NCI-H345 (cell line): ENCODE measurements at places on chromosomes 1 and 21.

DNA sequence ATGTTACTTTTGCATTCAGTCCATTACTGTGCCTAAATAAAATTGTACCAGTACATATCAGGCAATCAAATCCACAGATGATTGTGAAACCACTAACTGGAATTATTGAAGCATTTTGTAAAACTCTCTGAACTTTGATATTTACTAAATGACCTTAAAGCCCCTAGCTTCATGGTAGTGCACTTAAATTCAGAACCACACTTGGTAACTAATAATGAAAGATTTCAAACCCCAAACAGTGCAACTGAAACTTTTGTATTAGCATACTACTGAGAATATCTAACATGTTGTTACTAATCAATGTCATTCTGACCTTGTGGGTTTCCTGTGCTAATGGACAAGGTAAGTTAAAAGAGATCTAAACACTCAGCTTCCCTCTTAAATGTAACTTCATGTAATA lies at the start of gene CFHR3:
Gene CFHR3, plus strand, starts transcription at position 238 of the 400 bp plus-strand sequence. Its CDS starts 47 bp downstream, at position 285.
- DNase-seq = no peak

DNA sequence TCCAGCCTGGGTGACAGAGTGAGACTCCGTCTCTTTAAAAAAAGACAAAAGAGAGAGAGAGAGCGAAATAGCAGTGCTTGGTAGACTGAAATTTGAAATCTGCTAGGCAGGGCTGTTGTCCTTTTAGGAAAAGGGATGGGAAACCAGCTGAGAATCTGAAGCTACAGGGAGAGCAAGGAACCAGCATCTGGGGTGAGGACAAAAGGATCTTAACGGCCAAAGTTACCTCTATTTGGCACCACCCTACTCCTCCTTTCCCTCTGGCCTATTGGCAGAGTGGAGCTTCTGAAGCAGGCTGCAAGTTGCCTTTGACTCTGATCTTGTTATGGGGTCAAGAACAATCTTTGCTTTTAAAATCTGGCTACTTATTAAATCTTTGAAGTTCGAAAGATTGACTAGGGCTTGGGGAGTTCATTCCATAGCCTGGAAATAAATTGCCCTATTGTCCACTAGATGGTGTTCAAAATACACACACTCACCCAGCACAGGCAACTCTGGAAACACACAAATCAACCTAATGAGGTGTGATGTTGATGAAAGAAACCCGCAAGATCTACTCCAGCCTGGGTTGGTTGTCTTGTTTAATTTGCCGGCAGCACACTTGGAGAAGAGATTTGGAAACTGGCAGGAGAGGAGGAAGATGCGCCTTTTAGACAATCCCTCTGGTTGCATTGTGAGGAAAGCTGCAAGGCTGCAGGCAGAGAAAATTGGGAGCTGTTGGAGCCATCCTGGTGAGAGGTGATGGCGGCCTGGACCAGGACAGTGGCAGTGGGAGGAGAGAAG lies 16.5 kb upstream of the PARP1 start:
- peak; percentile 43 for DNase-seq

DNA sequence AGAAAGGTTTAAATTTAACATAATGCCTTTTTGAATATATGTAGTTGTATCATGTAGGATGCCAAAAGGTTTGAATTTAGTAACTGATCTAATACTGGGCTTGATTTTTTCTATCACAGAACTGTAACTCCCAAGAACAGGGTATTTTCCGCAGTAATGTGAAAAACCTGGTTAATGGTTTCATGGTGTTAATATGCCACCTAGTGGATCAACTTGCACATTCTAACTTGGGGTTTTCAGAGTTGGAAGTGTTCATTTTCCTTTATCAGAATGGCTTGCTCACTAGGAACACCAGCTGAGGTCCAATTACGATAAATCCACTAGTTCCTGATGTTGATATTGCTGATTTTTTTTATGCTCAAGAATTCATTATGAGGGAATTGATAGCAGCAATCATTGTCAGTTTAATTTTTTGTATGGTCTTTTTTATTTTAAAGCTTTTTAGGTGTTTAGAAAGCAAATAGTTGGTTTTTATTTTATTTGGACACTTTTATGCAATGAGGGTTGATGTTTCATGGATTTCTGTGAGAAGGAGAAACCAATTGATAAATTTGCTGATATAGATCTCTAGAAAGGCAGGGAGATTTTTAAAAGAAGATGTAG lies 157.2 kb downstream of the PLA2G4A start:
- peak; percentile 74 for DNase-seq

DNA sequence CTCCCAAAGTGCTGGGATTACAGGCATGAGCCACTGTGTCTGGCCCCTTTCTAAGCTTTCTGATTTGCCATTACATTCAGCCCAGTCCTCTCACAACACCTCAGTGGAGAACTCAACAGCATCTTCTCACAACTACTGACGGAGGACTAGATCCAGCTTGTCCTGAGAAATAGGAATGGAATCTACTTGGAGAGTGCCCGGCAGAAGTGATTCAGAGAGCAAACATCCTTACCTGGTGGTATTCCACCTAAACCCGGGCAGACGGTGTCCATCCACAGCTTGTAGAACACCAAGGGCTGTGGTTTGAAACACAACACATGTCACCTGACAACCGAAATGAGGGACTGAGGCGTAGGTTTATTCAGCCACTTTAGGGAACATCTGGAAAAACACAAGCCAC lies 28.8 kb upstream of the CCSAP start:
- no peak for DNase-seq

- no peak for DNase-seq
Observed at GRCh38 chr1:20028125-20028524, 41.9 kb upstream of the PLA2G5 start.

- no peak for DNase-seq
Observed at GRCh38 chr1:24052220-24052619, 59.7 kb downstream of the MYOM3 start.

GRCh38 chr21:26041431-26042180 lies 129.0 kb downstream of the APP start:
- DNase-seq = no peak

DNA sequence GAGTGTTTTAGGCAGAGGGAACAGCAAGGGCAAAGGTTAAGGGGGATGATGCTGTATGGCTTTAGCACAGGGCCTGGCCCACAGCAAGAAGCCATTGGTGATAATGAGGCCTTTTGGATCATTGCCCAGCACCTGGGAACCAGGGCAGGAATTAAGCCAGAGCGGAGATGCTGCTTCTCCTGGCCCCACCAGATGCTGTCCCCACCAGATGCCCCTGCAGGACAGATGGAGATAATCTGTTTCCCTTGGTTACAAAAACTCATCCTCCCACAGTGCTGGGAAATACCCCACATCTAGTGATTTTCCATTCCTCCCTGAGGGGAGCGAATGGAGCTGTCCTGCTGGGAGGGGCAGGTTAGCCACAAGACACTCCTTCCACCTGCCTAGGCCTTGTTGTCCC lies 18.8 kb downstream of the OPRD1 start:
- peak; percentile 3 for DNase-seq

DNA sequence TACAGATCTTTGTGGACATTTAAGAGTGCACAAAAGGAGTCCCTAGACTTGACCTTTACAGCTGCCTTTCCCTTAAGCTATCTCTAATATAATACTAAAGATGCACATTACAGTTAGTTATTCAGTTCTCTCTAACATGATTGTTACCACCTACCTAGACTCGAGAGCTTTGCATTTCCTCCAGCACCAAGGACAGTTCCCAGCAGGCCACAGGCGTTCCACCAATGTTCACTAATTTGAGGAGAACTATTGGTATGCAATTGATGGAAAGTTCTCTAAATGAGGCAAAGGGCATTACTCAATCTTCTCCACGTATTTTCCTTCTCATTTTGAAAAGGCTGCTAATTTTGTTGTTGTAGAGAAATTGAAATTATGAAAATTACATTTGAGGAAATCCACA lies 5.4 kb upstream of the NTNG1 start:
- no peak for DNase-seq

DNA sequence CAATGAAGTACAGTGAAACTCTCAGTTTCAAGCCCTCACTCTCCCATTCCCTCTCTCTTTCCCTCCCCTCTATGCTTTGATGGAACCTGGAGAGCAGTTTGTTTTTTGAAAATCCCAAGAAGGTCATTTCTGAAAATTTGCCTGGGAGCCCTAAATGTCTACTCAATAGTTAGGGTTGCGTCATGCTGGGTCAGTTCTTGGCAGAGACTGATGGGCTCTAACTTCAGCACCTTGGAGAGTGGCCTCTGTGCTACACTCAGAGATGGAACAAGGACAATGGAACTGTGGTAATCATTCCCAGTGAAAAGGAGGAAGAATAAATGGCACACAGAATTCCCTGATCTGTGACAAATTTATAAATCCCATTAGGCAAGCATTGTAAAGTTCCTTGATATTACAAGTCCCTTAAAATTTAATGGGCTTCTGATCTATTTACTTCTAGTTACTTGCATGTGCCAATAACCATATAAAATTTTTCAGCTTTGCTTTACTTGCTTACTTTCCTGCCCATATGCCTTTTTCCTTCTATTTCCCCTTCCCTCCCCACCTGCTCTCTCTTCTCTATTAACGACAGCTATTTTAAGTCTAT lies 182.9 kb upstream of the KCND3 start:
- no peak for DNase-seq

DNA sequence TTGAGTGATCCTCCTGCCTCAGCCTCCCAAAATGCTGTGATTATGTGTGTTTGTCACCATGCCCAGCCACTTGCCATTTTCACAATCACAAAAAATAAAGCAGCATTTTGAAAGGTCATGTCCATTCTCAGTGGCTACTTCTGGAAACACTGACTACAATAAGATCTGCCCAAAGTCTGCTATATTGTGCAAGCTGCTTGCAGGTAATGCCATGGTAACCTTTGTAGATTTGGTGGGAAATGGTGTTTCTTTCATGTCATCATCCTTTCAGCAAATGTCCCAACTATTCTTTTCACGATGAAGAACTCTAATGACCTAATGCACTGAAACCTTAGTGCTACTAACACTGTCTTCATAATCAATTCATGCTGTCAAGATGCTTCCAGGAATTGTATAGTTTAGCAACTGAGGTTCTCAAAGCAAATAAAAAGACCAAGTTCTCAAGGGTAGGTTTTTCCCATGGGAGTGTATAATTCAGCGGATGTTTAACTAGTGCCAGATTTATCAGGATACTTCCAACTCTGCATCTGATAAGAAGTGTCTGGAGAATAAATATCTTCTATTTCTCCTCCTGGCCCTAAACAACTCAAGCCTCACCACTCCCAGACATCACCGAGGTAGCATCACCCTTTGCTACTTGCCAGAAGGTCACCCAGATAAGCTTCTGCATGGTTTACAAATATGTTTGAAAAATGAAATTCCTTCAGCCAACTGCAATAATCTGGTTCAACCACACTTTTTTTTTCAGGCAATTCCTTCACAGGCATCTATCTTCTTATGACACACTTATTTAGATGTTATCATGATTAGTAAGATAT lies 132.0 kb upstream of the ZC3H11B start:
- no peak for DNase-seq

GRCh38 chr1:158112994-158113758 lies 67.5 kb upstream of the CD1D start:
- DNase-seq = no peak

- DNase-seq = no peak
Observed at GRCh38 chr1:97826820-97827219, 94.0 kb downstream of the DPYD start.

DNA sequence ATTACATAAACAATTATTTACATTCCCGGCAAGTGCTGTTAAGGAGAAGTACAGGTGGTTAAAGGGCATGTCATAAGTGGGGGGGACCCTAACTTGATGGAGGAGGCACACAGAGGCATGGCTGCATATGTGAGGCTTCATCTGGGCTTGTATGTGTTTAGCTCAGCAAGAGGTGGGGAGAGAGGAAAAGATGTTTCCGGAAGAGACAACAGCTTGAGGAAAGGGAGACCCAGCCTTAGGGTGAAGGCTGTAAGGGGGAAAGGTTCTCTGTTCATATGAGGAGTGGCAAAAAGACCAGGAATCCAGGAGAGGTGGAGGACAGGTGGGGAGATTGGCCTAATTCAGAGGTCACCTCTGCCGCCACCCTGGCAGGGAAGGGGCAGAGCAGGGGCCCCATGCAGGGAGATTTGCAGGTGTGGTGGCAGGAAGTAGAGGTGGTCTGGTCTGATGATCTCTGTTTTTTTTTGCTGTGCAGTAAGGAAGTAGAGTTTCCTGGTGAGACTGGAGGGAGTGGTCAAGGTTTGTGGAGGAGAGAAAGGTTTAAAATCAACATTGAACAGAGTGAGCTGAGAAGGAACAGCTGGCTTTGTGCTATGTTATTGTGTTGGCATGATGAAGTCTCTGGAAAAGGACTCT lies 9.0 kb downstream of the TRAF5 start:
- no peak for DNase-seq

DNA sequence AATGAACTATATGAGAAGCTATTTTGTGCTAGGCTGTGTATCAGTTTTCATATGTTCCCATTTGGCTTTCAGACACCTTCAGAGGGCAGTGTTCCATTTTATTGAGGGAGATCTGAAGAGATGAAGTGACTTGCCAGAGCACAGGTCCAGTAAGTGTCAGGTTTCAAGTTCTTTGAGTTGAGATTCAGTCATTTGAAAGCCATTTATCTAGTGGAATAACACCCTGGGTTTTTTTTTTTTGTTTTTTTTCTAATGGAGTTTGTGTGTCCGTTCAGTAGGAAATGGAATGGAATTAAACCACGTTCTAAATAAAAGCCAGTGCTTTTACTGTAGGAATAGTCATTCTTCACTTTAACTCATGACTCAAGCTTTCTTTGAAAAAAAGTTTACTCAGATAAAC lies 652.9 kb upstream of the USP24 start:
- peak; percentile 29 for DNase-seq

DNA sequence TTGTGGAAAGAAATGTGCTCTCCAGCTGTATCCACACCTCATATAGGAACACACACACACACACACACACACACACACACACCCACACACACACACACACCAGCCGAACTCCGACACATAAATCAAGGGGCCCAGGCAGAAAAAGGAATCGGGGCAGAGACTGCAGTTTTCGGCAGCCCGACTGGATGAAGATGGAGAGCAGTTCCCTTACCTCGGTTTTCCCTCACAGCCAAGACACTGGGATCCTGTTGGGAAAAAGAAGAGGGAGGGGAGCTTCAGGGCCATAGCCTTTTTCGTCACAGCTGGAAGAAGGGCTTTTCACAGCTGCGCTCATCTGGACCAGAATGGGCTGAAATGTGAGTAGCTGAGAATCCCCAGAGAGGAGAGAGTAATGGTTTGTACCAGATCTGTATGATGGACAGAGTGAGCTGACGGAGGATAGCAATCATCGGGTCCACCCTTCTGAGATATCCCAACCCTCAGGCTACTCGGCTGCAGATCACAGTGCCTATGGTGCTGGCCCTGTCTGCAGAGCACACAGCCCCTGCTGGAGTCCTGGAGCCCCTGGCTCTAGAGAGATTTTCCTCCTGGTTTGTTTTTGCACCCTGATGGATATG lies 37.7 kb downstream of the PIK3C2B start:
- no peak for DNase-seq

DNA sequence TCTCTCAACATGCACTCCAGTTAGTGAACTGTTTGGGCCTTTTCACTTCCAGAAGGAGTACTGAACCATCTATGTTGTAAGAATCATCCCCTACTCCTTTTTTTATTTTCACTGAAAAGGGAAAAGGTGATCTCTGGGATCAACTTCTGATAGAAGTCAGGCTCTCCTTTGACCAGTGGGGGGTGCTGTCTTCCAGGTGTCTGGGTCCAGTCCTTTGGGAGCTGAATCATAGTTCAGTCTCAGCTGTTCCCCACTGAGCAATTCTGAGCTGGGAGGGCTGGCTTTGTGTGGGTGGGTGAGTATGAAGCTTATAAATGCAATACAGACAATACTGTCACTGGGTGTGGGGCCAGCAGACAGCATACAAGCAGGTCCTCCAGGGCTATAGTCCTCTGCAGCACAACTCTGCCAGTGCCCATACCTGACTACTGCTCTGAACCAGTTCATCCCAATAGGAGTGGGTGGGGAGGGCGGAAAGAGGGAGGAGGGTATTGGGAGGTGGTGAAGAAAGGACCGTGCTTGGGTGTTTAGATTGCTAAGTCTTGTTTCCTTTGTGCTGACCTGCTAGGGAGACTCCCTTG lies 12.5 kb upstream of the SARS1 start:
- DNase-seq = peak; percentile 41
